T-helper 9 cell (primary cell): ENCODE measurements at places on chromosomes 2 and 18.

GRCh38 chr2:104425850-104426595, 427.9 kb upstream of the POU3F3 start:
- no peak for DNase-seq

DNA sequence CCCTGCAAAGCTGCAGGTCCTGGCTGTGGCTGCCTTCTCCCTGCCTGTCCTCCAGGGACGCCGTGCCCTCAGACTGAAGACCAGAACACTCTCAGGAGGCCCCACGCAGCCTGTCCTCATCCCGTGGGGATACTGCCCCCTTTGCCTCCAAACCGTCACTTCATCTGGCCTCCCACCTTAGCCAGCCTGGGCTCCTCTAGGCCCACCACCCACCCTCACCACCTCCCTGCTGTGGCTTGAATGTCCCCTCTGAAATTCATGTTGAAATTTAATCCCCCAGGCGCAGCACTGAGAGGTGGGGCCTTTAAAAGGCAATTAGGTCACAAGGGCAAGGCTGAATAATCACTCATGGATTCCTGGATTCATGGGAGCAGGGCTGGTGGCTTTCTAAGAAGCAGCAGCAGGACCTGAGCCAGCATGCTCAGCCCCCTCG, 198.2 kb downstream of the SEPTIN10 start:
- DNase-seq, result no peak

- DNase-seq, result no peak
These were observed 88.5 kb downstream of the ZEB2 start for GRCh38 chr2:144431392-144431783.

DNA sequence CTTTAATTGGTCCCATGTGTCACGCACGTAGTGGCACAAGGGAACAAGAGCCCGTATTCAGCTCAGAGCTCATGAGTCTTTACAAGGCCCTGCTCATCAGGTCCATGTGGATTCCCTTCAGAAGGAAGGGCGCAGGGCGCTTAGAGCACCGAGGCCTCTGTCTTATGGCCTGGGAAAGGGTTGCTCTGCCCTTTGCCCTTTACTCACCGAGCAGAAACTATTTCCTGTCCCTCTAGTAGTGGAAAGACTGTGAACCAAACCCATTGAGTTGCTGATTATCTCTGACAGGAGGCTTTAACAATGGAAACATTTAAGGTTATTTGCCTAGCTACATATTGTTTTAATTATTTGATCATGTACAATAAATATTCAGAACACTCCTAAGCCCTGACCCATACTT, 102.0 kb upstream of the ACAA2 start:
- DNase-seq, result no peak

DNA sequence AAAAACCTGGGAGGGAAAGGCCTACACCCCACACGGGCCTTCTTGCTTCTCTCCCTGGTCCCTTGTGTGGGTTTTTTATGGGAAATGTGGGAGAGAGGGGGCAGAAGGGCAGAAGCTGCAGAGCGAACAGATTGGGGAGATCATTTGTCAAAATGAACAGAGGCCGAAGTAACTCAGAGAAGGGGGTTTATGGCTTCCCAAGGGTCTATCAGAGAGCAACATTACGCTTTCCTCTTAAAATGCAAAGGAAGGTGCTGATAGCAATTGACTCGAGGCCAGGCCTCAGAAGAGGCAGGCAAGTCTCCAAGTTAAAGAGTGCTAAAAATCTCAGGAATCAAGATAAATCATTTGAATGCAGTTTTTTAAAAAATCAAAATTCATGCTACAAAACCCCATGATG, 101.5 kb downstream of the SGPP2 start:
- no peak for DNase-seq

- DNase-seq, result no peak
These were observed 2045.3 kb upstream of the PIK3C3 start for GRCh38 chr18:39909706-39910105.

DNA sequence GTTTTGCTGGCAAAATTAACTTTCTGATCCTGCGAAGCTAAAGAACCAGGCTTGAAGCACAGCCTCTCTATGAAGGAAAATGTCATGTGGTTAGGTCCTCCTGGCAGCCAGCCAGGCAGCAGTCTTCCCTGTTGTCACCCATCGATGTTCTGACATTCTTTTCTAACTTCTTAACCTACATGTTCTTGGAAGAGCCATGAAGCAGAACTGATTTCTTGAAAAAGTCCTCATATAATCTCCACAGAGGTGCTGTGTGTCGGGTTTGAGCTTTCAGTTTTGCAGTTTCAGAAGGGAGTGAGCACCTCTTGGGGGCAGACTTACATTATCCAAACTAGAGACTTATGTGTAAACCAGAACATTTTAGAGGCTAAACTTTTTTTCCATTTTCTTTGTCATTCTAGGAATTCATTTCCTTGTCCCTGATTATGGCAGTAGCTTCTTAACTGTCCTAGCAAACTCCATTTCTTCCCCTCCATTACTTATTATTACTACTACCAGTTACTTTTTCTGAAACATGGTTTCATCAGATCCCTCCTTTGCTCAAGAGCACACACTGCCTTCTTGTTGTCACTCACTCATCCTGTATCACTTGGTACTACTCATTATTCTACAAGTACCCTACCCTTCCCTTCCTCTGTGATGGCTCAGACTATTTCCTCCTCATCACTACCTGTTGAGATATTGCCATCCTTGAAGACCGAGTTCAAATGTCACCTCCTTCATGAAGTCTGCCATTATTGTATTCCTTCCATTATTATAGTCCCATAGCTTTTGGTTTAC, 31.1 kb downstream of the DOK1 start:
- DNase-seq, result no peak

GRCh38 chr2:207939342-207940108, 85.8 kb downstream of the PLEKHM3 start:
- DNase-seq, result no peak

DNA sequence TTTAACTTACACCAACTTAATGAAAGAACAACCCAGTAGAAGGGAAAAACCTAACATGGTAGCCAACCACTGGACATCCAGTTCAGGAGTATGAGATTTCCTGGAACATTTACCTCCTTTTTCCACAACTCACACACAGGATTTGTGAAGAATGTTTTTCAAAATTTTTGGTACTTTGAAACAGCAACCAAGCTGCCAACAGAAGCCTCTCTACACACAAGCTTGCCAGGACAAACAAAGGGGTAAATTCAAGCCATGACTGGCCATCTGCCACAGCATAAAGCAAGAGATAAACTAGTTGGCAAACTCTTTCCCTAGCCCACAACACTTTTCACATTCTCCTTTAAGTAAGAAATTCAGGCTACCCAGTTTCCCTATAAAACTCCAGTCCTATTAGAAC, 21.4 kb downstream of the MGAT4A start:
- DNase-seq, result no peak

DNA sequence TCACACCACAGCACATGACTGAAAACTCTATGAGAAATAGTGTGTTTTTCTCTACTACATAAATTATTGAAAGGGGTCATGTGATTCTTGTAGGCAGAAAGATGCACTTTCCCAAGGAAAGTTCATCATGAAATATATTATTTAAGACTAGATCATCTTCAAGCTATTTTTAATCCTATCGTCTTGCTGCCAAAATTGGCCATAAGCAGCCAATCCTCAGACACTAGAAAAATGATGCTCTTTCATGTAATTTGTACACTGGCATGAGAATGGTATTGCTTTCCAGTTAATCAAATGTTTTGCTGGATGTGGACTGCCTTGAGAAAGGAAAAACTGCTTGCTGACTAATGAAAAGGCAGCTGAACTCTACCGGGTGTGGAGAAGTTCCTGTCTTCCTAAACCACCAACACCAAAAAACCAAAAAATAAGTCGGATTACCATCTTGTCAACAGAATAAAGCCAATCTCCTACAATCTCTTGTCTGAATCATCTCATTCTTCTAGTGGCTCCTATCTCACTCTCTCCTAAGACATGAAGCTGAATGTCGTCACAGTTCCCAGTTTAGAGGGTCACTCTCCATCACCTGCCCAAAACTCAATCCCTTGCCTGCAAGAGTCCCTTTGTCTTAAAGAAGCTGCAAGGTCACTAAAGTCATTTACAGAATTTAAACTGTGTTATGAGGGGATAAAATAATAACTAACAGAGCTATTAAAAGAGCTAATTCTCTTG, 5.3 kb downstream of the BCL2 start:
- DNase-seq, result no peak

DNA sequence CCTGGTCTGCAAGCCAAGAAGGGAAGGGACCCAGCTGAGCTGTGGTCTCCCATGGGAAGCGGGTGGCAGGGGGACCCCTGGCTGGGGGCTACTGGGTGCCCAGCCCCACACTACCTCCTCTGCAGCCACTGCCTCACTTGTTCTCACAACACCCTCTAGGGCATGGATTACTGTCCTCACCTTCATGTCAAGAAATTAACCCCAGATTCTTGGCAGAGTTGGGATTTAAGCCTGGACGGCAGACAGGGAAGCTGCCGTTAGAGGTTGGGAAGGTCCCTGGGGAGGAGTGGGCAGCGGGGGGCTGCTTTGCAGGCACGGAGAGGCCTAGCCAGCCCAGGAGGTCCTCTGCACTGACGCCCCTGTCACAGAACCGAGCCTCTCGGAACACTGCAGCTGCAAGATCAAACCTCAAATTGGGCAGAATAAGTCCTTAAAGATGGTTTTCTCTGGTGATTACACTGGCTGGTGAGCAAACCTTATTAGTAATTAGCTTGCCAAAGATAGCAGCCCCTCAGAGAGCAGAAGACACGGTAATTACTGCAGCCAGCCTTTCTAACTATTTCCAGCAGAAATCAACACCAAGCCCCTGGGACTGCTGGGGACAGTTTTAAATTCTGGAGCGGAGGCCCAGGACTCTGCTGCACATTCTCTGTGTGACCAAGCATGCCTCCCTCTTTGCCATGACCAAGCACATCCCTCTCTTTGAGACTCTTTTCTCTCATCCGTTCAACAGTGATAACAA, 35.9 kb downstream of the KCNF1 start:
- no peak for DNase-seq

- no peak for DNase-seq
These were observed 159.2 kb upstream of the ID2 start for GRCh38 chr2:8522687-8523086.

- DNase-seq, result no peak
These were observed 3.5 kb downstream of the SNRNP200 start for GRCh38 chr2:96301865-96302264.

- no peak for DNase-seq
These were observed 42.0 kb upstream of the ASXL2 start for GRCh38 chr2:25920336-25920735.

GRCh38 chr2:159728629-159729028, 16.3 kb downstream of the MARCHF7 start:
- no peak for DNase-seq

GRCh38 chr2:14428056-14428455, 204.5 kb upstream of the LRATD1 start:
- DNase-seq, result no peak

- no peak for DNase-seq
These were observed 580.9 kb upstream of the HNMT start for GRCh38 chr2:137383391-137383790.

DNA sequence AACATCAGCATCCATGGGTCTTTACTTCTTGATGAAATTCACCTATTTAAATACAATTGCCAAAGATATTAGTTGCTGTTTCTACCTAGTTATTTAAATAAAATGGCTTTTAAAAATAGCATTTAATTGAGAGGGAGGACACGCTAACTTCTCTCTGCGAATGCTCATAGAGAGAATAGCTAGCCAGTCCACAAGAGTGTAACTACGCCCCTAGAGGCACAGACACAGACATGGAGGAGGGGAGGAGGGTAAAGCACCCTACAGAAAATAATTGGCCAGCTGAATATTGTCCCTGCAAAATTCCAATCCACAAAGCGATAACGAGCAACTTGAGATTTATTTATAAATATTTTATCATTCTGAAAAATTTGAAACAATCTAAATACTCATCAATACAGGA, 97.0 kb upstream of the PAPOLG start:
- no peak for DNase-seq

GRCh38 chr18:75362435-75362834, 65.1 kb downstream of the SMIM21 start:
- DNase-seq, result no peak

DNA sequence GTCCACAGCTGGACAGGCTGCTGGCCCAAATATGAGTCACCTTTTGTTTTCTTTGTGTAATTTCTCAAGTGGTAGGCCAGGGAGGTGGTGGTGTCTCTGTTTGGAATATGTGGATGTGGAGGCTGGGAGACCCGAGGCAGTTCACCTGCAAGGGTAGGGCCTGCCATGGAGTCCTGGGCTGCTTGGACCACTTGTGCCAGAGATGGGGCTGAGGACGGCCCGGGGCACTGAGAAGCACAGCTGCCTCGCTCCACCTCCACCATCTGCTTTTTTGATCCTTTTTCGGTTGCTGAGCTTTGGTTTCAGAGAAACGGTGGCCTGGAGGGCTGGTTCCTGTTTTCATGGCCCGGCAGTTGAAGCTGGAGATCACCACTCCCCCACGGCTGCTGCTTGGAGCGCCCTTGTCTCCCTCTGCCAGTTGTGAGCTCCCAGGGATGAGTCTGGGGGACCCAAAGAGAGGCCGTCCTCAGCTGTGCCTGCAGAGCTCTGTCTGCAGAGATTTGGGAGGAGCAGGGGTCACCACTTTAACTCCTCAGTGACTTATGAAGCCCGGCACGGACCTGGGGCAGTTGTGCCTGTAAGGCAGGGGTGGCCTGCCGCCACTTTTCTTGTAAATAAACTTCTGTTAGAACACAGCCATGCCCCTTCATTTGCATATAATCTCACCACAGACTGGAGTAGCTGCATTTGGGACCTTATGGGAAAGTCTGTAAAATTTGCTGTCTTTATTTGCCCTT, 67.6 kb upstream of the MCFD2 start:
- DNase-seq, result no peak

- no peak for DNase-seq
These were observed 68.4 kb downstream of the ID2 start for GRCh38 chr2:8750221-8750620.

DNA sequence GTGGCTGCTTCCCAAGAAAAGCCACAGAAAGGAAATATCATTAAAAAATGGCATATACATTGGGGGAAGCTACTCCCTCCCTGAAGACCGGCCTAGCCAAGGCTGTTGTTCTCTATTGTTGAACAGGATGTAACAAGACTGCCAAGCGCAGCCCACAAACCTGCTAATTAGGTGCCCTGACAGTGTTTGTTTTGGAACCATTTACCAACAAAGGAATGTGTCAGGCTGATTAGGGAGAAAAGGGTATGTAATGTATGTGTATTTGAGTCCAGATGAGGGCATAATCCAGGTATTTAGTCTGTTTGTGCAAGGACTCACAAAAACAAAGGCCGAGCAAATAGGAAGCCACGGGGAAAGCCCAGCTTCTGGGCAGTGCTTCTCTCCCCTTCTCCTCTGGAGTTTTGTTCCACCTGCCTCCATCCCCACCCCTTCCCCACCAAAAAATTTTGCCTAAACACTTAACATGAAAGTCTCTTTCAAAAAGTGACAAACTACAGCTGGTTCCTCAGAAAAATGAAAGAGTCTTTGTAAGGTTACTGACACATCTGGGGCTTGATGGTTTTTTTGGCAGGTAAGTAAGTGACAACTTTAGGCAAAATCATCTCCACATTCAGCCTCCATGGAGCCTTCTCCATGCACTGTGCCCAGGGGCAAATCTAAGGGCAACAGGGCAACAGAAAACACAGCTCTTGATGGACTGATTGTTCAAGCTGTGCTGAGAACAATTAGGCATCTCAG, 78.3 kb upstream of the FZD5 start:
- no peak for DNase-seq

GRCh38 chr18:76621226-76621625, 126.2 kb upstream of the ZNF516 start:
- no peak for DNase-seq

GRCh38 chr18:37258819-37259218, 306.8 kb downstream of the CELF4 start:
- no peak for DNase-seq
